Mesenchymal stem cell (in vitro differentiated cells and primary cell): ENCODE measurements at places on chromosomes 12 and 14.

GRCh38 chr14:20904393-20905029 lies 13.3 kb downstream of the RNASE3 start:
- H3K4me3 ChIP-seq: no peak overlapping the region
- H3K27me3 ChIP-seq: no peaks in the 10 kb centered on the region
- no peaks in the 10 kb centered on the region for H3K4me1 ChIP-seq
- H3K27ac ChIP-seq: no peak overlapping the region
- no peaks in the 10 kb centered on the region for H3K36me3 ChIP-seq

- no peak overlapping the region for H3K27ac ChIP-seq
- peaks cover 56% of the 10 kb centered on the region for H3K27me3 ChIP-seq
- peaks cover 6% of the 10 kb centered on the region for H3K4me1 ChIP-seq
- H3K4me3 ChIP-seq: no peak overlapping the region
Measured at GRCh38 chr14:90450667-90451066, 53.8 kb downstream of the CALM1 start.

DNA sequence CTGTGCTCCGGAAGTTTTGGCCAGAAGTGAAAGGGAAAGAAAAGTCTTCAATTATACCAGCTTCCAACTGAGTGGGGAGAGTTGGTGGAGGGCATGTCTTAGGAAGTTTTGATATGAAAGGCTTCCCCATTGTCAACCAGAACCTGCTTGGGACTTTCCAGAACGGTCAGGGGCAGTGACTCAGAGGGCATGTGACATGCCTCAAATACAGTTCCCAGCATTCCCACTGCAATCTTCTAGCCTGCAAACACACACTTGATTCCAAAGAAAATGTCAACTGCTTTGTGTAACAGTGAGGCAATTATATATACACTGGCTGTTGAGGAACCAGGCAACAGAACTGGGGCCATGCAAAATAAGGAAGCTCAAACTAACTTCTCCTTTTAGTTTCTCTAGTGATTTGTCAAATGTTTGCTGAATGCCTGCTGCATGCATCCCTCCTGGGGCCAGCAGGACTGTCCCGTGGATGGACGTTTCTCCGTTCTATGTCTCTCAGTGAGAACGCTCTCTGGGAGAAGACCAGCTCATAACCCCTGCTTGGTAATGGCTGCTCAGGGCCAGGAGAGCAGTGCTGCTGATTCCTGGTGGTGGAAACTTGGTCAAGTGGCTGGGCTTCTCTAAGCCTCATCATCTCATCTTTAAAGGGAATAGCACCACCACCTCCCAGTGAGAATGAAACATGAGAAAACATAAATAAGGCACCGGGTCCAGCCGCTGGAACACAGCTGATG lies 18.3 kb downstream of the SLC25A47 start:
- peaks cover 45% of the 10 kb centered on the region for H3K36me3 ChIP-seq
- DNase-seq: peak; percentile 97
- peaks cover 14% of the 10 kb centered on the region for H3K4me1 ChIP-seq
- peak overlapping the region; percentile 66 for H3K27ac ChIP-seq

DNA sequence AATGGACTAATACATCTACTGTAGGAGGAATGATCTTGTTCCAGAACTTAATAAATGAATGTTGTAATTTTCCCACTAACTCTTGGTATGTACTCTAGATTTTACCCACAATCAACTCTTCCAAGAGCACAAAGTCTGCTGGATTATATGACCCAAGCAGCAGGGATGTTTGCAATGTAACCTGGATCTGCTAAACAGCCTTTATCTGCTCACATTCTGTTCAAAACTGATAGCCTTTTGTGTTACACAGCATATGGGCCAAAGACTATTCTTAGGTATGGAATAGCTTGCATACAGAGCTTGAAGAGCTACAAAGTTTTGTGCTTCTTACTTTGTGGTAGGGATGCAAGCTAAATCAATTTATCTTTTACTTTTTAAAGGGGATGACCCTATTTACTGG lies 213.7 kb upstream of the DCN start:
- no peaks in the 10 kb centered on the region for H3K4me1 ChIP-seq
- no peak overlapping the region for H3K27ac ChIP-seq
- no peak for DNase-seq
- H3K36me3 ChIP-seq: no peaks in the 10 kb centered on the region
- peaks cover 4% of the 10 kb centered on the region for H3K27me3 ChIP-seq

GRCh38 chr14:104425171-104425681 lies 154.3 kb upstream of the C14orf180 start:
- no peaks in the 10 kb centered on the region for H3K36me3 ChIP-seq
- no peak for DNase-seq
- H3K27ac ChIP-seq: no peak overlapping the region
- H3K4me1 ChIP-seq: no peaks in the 10 kb centered on the region
- no peaks in the 10 kb centered on the region for H3K27me3 ChIP-seq
- H3K4me3 ChIP-seq: no peak overlapping the region

GRCh38 chr12:66683073-66683472 lies 4.2 kb upstream of the GRIP1 start:
- H3K36me3 ChIP-seq: no peaks in the 10 kb centered on the region
- no peak overlapping the region for H3K4me3 ChIP-seq
- H3K27me3 ChIP-seq: peaks cover 10% of the 10 kb centered on the region

DNA sequence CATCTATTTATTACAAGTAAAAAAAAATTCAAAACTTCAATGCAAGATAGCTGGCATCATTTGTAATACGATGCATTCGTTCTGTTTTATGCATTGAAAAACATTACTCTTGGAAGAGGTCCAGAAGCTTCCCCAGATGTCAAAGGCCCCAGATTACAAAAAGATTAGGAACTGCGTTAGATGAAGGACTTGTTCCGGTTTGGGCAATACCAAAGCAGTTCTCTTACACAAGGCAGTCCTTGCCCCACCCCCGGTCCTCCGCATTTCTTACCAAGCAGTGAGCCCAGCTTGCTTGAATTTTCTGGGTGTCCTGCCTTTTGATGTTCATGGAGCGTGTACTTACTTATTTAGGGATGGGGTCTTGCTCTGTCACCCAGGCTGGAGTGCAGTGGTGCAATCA lies 4.8 kb upstream of the HVCN1 start:
- no peak overlapping the region for H3K27ac ChIP-seq
- no peak overlapping the region for H3K4me3 ChIP-seq
- peaks cover 12% of the 10 kb centered on the region for H3K4me1 ChIP-seq
- DNase-seq: no peak

DNA sequence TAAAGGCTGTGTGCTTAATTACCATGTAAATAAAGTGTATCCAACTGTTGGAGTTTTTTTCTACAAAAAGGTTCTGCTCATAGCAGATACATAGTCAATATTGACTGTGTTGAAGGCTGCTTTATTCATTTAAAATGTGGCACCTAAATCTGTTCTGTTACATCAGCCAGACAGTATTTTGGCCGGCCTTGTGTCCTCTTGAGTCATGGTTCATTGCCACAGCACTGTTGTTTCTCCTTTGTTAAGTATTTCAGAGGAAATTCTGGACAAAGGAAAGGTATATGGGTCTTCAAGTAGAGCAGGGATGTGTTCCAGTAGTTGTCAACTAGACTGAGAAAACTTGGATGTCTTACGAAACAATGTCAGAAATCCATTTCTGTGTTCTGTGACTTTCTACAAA lies 95.5 kb downstream of the SLC38A6 start:
- DNase-seq: no peak
- H3K27ac ChIP-seq: no peak overlapping the region
- no peak overlapping the region for H3K4me3 ChIP-seq
- H3K27me3 ChIP-seq: no peaks in the 10 kb centered on the region

DNA sequence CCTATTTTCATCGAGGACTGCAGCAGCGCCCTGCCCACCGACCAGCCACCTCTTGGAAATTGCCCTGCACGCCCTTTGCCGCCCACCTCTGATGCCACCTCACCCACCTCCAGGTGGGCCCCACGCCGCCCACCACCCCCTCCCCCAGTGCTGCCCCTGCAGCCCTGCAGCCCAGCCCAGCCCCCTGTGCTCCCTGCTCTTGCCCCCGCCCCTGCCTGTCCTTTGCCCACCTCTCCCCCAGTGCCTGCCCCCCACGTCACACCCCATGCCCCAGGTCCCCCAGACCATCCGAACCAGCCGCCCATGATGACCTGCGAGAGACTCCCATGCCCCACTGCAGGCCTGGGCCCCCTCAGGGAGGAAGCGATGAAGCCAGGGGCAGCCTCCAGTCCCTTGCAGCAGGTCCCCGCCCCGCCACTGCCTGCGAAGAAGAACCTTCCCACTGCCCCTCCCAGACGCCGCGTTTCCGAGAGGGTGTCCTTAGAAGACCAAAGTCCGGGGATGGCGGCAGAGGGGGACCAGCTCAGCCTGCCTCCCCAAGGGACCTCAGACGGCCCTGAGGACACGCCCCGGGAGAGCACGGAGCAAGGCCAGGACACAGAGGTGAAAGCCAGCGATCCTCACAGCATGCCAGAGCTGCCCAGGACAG lies 96.5 kb downstream of the LGMN start:
- no peaks in the 10 kb centered on the region for H3K27me3 ChIP-seq
- H3K4me1 ChIP-seq: peaks cover 11% of the 10 kb centered on the region
- H3K27ac ChIP-seq: no peak overlapping the region
- DNase-seq: no peak
- no peak overlapping the region for H3K4me3 ChIP-seq

DNA sequence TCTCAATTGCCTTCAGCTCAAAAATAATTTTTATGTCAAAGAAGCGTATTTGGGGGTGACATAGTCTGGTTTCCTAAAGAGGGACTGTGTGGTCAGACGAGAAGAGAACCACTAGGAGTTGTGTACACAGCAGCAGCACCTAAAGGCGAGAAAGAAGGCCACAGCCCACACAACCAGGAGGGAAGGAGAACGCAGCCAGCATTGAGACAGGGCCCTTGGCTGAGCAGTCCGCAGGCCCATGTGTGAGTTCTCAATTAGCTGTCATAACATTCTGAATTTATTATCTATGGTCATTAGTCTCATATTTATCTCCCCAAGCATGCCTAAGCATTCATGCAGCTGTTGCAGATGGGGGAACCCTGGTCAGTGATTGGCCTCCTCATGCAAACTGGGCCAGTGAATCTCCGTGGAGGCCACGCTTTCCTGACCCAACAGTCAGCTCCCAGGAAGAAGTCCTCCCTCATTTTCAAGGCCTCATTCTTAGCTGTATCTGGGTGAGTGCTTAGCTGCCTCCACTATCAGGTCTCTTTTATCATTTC lies 81.2 kb upstream of the ATF7IP start:
- no peaks in the 10 kb centered on the region for H3K36me3 ChIP-seq
- H3K27ac ChIP-seq: no peak overlapping the region
- peak; percentile 7 for DNase-seq
- no peaks in the 10 kb centered on the region for H3K4me1 ChIP-seq
- H3K4me3 ChIP-seq: no peak overlapping the region

- H3K4me3 ChIP-seq: no peak overlapping the region
- peak overlapping the region; percentile 2 for H3K27ac ChIP-seq
- peaks cover 69% of the 10 kb centered on the region for H3K36me3 ChIP-seq
- H3K27me3 ChIP-seq: no peaks in the 10 kb centered on the region
- H3K4me1 ChIP-seq: peaks cover 64% of the 10 kb centered on the region
Measured at GRCh38 chr12:111443586-111443985, 37.9 kb downstream of the SH2B3 start.

- DNase-seq: no peak
- H3K27me3 ChIP-seq: no peaks in the 10 kb centered on the region
- H3K27ac ChIP-seq: no peak overlapping the region
- peaks cover 6% of the 10 kb centered on the region for H3K4me1 ChIP-seq
Measured at GRCh38 chr12:69473262-69473661, 3.1 kb downstream of the FRS2 start.

GRCh38 chr14:87286191-87286590 lies 706.8 kb downstream of the GALC start:
- H3K36me3 ChIP-seq: no peaks in the 10 kb centered on the region
- DNase-seq: no peak
- no peaks in the 10 kb centered on the region for H3K4me1 ChIP-seq
- no peak overlapping the region for H3K4me3 ChIP-seq

DNA sequence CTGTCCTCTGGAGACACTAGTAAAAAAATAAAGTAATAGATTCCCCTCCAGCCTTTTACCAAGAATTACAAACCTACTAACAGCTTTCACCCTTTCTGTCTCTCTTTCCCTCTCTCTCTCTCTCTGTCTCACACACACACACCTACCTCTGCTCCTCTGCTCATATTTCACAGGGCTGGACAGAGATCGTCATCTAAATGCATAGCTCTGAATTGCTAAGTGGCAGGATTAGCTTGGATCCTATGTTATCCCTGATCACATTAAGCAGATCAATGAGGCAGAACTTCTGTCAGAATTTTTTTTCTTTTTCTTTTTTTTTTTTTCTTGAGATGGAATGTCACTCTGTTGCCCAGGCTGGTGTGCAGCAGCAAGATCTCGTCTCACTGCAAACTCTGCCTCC lies 22.9 kb downstream of the VCPKMT start:
- H3K36me3 ChIP-seq: peaks cover 5% of the 10 kb centered on the region
- peaks cover 1% of the 10 kb centered on the region for H3K4me1 ChIP-seq
- H3K4me3 ChIP-seq: no peak overlapping the region
- DNase-seq: no peak
- H3K27me3 ChIP-seq: no peaks in the 10 kb centered on the region

DNA sequence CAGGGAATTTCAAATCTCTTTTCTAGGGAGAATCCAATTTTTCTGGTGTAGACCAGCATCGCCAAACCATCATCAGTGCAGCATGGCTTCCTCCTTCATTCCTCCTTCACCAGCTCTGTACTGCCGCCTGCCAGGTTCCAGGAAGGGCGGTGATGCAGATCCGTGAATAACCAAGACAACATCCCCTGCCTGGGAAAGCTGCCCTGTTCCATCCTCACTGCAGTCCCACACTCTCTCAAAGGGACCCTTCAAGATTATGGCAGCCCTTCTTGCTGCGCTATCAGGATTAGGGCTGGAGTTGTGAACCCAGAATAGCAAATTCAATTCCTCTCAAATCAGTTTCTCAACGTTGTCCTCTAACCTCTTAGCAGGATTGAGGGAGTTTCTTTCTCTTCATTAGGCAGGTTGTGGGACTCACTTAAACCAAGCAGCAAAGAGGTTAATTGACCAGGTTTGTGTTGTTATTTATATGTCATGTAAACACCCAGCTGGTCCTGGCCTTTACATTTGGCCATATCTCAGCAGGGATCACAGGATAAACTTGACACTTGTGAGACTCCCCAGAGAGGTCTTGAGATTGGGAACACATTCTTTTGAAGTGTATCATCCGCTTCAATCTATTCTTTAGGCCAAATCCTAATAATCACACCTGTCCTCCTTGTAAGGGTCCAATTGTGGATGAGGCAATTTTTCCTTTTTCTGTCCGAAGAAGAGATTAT lies 26.2 kb downstream of the TMEM30B start:
- H3K27ac ChIP-seq: no peak overlapping the region
- H3K36me3 ChIP-seq: no peaks in the 10 kb centered on the region
- peaks cover 7% of the 10 kb centered on the region for H3K4me1 ChIP-seq
- no peak for DNase-seq
- no peak overlapping the region for H3K4me3 ChIP-seq
- H3K27me3 ChIP-seq: no peaks in the 10 kb centered on the region

GRCh38 chr14:23399591-23399990 lies 8.5 kb downstream of the MYH6 start:
- peaks cover 50% of the 10 kb centered on the region for H3K27me3 ChIP-seq
- no peak overlapping the region for H3K4me3 ChIP-seq
- no peaks in the 10 kb centered on the region for H3K4me1 ChIP-seq
